ENCODE measurements at places on chromosomes 3 and 15.

GRCh38 chr3:133570139-133570936, 3.1 kb upstream of the CDV3 start:
- no peak for DNase-seq

DNA sequence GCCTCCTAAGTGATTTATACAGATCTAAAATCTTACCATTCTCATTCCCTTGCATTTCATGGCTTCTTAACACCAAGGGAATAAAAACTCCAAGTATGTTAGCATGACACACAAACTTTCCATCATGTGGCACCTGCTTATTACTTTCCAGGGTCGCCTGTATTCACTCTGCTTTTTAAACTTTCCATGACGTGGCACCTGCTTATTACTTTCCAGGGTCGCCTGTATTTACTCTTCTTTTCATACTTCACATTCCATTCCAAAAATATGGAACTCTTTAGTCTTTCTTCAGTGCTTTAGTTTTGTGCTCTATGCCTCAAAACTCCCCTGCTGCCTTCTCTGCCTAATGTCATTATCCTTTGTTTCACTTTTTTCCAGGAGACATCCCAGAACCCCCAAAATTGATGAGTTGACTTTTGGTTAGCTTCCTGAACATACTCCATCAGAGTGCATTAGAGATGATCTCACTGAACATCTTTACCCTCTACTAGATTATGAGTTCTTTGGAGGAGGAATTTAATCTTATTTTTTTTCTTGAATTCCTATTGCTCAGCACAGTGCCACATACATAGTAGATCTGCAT, 47.0 kb downstream of the CALML4 start:
- DNase-seq: no peak

GRCh38 chr15:29379647-29380046, 110.0 kb upstream of the NSMCE3 start:
- DNase-seq: no peak

GRCh38 chr3:111989061-111989678, 9.6 kb upstream of the TAGLN3 start:
- DNase-seq: peak; percentile 53

- DNase-seq: no peak
These were observed 216.1 kb downstream of the SHQ1 start for GRCh38 chr3:72632129-72632528.

DNA sequence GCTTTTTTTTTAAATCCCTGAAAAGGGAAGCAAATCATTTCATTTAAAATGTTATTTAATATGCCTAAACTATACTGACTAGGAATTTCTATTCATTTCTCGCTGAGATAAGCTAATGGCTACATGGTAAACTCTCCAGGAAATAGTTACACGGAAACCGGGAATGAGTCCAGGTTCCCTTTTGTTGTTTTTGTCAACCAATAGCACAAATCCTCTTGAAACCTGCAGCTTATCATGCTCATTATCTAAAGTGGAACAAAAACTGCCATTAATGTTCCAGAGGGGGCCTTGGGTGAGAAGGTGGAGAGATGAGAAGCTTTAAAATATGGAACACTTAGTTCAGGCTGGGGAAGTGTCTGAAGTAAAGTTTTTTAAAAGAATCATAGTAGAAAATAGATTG, 113.5 kb upstream of the ALCAM start:
- no peak for DNase-seq

DNA sequence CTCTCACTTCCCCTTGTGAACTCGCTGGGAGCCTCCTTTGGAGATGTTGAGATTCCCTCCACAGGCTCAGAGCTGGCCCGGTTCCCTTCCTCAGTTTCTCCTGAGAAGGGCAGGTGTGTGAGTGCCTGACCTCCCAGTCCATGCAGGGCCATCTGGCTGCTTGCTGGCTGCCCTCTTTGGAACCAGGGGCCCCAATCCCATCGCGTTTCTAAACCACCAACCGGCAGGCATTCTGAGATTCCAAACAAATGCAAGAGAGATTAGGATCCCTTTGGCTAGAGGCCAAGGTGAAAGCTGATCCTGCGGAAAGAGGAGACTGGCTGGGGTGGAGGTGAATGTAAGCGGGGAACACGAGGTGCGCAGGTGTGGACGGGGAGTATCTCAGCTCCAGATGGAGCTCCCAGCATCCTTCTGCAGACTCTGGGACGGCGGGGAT, 2.9 kb upstream of the PRRT3 start:
- DNase-seq: no peak

- no peak for DNase-seq
These were observed 5.2 kb downstream of the GPX1 start for GRCh38 chr3:49352890-49353421.

Measured in COLO829 (cell line).